Osteoblast (primary cell): ENCODE measurements at places on chromosomes 7 and 10. TPM values are rescaled to one million over a fixed set of nuclear protein-coding genes. Genes with fewer than 3 reads are reported as not detected.

DNA sequence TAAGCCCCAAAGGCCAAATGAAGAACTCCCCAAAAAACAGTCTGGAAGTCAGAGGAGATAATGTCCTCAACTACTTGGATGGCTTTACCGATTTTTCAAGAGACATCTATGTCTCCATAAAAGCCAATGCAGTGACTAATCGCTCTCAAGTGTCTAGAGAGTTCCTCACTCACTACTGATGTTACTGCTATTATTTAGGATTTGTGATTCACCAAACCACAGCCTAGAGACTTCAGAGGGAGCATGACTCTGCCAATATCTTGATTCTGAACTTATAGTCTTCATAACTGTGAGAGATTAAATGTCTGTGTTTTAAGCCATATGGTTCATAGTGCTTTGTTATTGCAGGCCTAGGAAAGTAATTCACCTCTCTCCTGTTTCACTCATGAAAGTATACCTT is 160.2 kb downstream of the IPMK start:
- peak; percentile 97 for DNase-seq

- DNase-seq: no peak
Observed at GRCh38 chr10:38027986-38028385, 17.5 kb downstream of the ZNF33A start.

- DNase-seq: peak; percentile 85
Observed at GRCh38 chr10:133528845-133529575, 1.8 kb downstream of the CYP2E1 start.

- peak; percentile 98 for DNase-seq
Observed at GRCh38 chr7:128030654-128031611, at the start of gene LRRC4. Gene LRRC4, minus strand, starts transcription at chr7:128031437. Its CDS starts 797 bp downstream, at chr7:128030640.

DNA sequence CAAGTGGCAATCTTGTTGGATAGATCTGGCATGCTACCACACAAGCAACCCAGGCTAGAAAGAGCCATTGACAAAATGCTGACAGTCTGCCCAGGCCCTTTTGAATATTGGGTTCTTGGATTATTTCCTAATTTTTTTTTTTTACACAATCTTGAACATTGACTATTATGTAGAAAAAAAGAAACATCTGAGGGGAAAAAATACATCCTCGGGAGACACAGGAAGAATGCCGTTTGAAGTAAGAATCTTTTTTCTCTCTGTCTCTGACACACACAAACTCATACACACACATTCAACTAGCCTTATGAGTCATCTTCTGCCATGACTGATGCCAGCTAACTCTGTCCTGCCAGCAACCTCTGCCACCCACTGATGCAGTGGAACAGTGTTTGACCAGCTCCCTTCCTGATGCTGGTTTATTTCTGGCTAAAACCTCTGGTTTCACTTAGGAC is 47.2 kb downstream of the SORBS1 start:
- no peak for DNase-seq

Gene BEND7
- total RNA-seq: 9.0 and 10.6 TPM in 2 replicates

Gene IGFBP1
- total RNA-seq: 0.59 and 4.0 TPM in 2 replicates

Gene NEUROD6
- not detected in 2 replicates for total RNA-seq
